ENCODE measurements at places on chromosomes 6 and 20.
A peak's percentile ranks its signal among the peaks of the same experiment; 100 is the strongest.

GRCh38 chr20:40414843-40415615, 274.0 kb downstream of the MAFB start:
- DNase-seq = no peak

GRCh38 chr6:44265722-44266233, 427 bp upstream of the NFKBIE start:
- no peak for DNase-seq

GRCh38 chr20:51139891-51140290, 117.0 kb upstream of the KCNG1 start:
- no peak for DNase-seq

DNA sequence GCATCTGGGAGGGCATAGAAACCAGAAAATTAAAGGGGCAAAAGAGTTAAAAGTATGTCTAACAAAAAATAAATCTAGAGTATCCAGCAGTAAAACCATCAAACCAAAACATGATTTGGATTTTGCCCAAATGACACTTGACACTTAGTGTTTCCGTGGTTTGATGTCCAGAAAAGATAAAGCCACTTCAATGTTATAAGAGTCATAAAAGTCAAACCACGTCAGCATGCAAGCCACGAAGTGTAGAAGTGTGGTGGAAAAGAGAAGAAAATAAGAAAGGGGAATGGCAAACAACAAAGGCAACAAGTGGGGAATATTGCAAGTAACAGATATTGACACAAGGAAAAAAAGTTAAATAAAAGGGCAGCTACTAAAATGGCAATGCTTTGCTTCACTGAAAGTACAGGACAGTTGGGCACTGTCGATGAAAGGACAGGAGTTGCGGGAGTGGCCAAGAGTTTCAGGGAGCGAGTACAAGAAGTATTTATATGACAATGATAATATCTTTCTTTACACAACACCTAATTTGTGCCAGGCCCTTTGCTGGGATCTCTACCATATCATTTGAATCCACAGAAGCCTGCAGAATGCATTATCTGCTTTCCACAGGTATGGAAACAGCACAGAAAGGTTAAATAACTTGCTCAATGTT, 6.3 kb upstream of the HDDC2 start:
- DNase-seq = no peak

GRCh38 chr6:70563530-70563929, 3.2 kb upstream of the SDHAF4 start:
- DNase-seq = no peak

GRCh38 chr20:25573288-25574251, 11.8 kb downstream of the NINL start:
- no peak for DNase-seq

- no peak for DNase-seq
These were observed 138.8 kb upstream of the RREB1 start for GRCh38 chr6:6968731-6969552.

DNA sequence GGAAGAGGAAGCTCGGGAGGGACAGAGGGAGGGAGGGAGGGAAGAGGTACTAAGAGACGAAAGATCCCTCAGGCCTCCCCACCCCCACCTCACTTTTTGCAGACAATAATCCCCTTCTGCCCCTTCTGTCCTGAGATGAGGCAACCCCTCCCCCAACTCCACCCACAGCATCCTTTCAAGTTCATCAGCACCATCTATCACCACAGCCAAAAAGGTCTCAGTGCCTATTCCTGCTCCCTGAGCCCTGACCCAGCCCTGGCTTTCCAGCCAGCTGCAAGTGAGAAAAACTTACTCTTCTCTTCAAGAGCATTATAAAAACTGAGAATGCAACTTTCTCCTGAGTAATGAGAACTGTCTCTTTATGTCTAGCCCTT, 133.2 kb upstream of the LRFN2 start:
- DNase-seq = peak; percentile 65

- DNase-seq = no peak
These were observed 40.5 kb upstream of the TAF8 start for GRCh38 chr6:42009844-42010184.

- no peak for DNase-seq
These were observed 17.0 kb downstream of the RNASET2 start for GRCh38 chr6:166939345-166939744.

GRCh38 chr6:168216751-168217191, 102.8 kb downstream of the DACT2 start:
- no peak for DNase-seq

DNA sequence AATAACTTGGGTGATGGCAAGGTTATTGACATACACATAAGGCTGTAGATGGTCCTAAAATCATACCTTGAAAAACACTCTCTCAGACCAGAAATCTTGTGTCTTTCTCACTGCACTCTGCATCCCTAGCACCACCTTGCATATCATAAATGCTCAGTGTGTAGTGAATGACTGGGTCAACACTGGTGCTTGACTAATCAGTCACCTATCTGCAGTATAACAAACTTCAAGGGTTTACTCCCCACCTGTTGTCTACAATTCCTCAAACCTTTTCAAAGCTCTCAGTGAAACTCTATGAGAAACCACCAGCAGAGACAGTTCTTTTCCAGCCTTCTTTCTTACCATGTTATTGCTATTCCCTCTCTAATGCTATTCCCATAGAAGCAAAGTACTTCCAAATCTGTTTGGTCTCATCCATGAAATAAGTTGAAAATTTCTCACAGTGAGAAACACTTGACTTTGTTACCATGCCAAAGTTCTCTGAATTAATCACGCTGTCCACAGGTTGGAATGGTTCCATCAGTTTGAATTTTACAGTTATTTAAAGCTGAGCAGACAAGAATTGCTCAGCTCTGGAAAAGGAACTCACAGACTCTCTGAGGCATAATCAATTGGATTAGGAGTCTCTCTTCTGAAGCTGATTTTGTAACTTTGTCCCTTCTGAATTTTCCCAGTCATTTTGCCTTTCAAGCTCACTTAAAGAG, 104.8 kb upstream of the EYA4 start:
- no peak for DNase-seq

- DNase-seq = no peak
These were observed 259.1 kb downstream of the HDGFL1 start for GRCh38 chr6:22828179-22829062.

GRCh38 chr6:151723152-151723551, 84.3 kb upstream of the ESR1 start:
- no peak for DNase-seq

DNA sequence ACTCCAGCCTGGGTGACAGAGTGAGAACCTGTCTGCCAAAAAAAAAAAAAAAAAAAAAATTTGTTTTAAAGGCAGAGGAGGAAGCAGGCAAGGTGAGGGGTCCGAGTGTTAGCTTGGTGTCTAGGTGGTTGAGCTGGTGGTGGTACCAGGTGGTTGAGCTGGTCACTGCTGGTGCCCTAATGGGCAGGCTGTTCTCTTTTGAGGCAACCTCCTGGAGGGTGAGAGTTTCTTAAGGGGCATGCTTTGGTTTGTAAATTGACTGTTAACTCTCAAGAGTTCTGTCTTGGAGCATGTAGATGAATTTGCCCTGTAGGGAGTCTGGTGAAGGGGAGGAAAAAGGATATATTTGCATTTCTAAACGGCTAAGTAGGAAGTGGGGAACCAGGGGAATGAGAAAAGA, 52.7 kb downstream of the BANF2 start:
- DNase-seq = no peak

- no peak for DNase-seq
These were observed 64.2 kb downstream of the EDN3 start for GRCh38 chr20:59364611-59365010.

DNA sequence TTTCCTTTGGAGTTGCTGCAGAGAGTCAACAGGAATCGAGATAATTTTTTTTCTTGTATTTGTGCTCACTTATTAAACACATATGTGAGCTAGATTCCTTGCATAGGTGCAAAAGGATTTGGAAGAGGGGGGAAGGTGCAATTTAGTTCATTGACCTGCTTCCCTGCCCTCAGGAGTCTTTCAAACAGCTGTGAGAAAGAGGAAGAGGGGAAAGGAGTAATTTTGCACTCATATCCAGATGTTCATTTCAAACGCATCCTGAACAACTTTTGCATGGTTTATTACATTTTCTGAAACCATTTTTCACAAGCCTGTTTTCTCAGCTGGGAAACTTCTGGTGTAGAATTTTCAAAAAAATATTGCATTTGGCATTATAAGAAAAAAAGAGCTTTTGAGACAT, 795.0 kb downstream of the MAFB start:
- DNase-seq = no peak

DNA sequence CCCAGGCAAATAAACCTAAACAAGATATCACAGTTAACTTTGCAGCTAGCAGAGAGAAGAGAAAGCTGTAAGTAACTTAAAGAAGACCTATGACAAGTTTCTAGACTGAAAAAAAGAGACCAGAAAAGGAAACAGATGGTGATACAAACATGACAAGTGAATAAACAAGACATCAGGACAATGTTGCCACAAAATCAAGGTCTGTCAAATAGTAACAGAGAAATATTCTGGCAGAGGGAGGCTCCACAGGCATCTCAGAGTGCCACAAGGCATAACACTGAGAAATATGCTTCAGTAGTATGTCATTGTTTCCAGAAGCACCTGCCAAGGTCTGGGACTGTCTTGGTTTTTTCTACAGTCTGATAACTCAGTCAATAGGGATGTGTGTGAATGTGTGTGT, 332.2 kb downstream of the KHDRBS2 start:
- no peak for DNase-seq

- no peak for DNase-seq
These were observed 16.0 kb downstream of the HLA-DPA1 start for GRCh38 chr6:33057222-33058150.

GRCh38 chr6:37283268-37283667, 25.3 kb upstream of the TMEM217 start:
- no peak for DNase-seq

- no peak for DNase-seq
These were observed 65.4 kb downstream of the FILIP1 start for GRCh38 chr6:75428204-75428603.

GRCh38 chr6:70547905-70548304, 18.8 kb upstream of the SDHAF4 start:
- no peak for DNase-seq

DNA sequence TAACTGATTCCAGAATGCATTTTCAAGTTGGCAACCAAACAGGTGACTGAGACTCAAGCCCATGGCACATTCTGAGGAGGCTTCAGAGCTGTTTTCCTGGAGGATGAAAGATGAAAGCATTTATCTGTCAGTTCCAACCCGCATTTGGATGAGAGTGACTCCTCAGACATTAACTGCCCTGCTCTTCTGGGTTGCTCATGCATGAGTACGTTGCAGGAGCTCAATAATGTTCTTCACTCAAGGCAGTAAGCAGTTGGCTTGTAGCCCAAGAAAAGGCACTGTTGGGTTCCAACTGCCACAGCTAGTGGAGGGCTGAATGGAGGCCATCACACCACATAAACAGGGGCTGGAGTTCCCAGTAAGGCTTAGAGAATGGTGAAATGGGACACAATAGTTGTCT, 155.3 kb downstream of the FUT9 start:
- DNase-seq = no peak

- DNase-seq = no peak
These were observed 76.0 kb downstream of the MKKS start for GRCh38 chr20:10357974-10358373.

DNA sequence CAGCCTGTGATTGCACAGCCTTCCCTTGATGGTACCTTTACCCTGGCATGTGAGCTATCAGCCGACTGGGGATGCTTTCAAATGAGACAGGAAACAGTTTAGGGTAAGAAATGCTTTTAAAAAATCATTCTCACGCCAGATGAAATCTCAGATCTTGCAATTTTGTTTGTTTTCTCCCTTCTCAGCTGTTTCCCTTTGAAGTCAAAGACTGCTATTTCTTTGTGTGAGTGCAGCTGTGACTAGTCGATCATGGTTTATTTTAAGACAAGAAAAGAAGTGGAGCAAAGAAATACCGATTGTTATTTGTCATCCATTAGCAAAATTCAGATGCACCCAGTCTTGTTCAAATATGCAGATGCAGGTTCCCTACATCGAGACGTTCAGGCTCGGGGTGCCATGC, 489.7 kb downstream of the QKI start:
- DNase-seq = no peak

DNA sequence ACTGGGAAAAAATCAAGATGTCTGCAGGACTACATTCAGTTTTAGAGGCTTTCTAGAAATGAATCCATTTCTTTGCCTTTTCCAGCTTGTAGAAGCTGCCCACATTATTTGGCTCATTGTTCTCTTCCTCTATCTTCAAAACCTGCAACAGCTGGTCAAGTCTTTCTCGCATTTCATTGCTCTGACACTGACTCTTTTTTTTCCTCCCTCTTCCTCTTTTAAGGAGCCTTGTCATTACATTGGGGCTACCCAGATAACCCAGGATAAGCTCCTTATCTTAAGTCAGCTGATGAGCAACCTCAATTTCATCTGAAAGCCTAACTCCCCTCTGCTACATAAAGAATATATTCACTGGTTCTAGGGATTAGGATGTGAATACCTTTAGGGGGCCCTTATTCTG, 53.2 kb upstream of the CEP162 start:
- no peak for DNase-seq

GRCh38 chr6:92433911-92434310, 985.4 kb downstream of the EPHA7 start:
- DNase-seq = no peak

GRCh38 chr6:42212442-42212841, 5.2 kb downstream of the MRPS10 start:
- no peak for DNase-seq

- DNase-seq = no peak
These were observed 36.3 kb upstream of the CLIC5 start for GRCh38 chr6:46051962-46052361.

GRCh38 chr6:169164451-169164850, 89.2 kb downstream of the THBS2 start:
- no peak for DNase-seq

DNA sequence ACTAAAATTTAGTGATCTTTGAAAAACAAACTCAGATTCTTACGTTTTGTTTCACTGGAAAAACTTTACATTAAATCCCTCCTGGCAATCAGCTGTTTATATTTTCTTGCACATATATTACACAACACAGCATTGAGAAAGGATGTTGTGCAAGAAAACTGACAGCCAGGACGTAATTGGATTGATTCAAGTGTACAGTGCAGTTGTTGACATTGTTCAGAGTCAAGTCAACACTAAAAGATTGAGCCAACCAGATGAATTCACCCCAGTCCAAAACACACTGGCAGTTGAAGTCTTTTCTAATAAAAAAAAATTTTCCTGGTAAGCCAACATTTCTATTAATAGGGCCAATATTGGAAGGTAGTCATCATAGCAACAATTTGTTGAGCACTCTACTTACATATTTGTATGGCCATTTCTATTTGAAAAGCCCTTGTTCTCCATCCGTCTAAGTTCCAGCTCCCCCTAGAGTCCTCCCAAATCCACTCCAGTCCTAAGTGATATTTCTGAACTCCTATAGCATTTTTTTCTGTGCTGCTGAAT, 20.9 kb upstream of the VNN1 start:
- DNase-seq = no peak
